ENCODE measurements at places on chromosomes 3 and 15.

DNA sequence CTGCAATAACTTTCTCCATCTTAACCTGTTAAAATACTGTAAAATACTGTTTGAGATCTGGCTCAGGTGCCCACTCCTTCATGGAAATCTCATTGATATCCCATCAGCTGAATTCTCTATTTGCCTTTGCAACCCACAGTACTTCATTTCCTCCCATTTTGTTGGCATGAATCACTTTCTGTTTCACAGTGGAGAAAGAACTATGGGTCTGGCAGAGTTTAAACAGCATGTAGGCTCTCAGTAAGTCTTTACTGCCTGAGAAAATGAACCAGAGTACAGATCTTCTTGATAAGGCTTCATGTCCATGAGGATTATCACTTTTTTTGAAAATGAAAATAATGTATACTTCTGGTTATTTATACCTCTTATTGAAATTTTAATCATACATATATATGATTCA, 245.9 kb downstream of the NAALADL2 start:
- DNase-seq: no peak

- DNase-seq: no peak
Observed at GRCh38 chr3:31448882-31449243, 83.9 kb upstream of the STT3B start.

GRCh38 chr3:45148921-45149320, 2.7 kb upstream of the CDCP1 start:
- DNase-seq: no peak

- no peak for DNase-seq
Observed at GRCh38 chr3:130929804-130930203, 35.9 kb downstream of the ATP2C1 start.

DNA sequence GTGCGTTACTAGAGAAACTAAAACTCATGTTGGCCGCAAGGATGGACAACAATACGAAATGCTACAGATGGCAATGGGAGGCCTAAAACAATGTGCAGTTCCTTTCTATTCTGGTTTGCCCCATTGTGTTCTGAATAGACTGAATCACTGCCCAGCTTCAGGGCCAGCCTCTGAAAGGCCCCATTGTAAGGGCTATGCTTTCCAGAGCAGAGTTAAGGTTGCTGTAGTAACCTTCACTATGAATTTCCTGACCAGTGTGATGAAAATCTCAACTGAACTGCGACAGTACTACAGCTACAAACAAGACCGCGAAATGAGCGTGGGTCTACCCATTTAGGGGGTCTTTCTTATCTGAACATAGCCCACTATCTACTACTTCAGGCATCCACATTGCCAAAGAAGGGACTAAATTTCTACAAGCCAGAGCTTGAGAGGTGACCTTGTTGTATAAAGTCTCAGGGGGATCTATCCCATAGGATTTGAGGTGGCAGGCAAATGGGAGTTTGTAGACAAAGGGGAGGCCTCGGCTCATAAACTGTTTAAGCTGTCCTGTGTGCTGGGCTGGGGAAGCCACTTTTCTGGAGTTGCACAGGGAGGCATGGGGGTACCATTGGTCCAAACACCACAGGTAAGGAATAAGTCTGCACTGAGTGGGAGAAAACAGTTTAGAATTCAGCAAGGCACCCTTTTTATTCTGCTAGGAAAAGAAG, 80.1 kb downstream of the MYO1E start:
- no peak for DNase-seq

- DNase-seq: no peak
Observed at GRCh38 chr15:69595009-69595791, 142.6 kb downstream of the RPLP1 start.
